Cardiac septum (tissue), 1 donor: ENCODE measurements at places on chromosomes 2 and 18. TPM values are rescaled to one million over a fixed set of nuclear protein-coding genes. Genes with fewer than 3 reads are reported as not detected.

- DNase-seq: no peak
Observed at GRCh38 chr2:75041731-75042600, 83.5 kb downstream of the POLE4 start.

POTEJ gene
- total RNA-seq: not detected

- DNase-seq: no peak
Observed at GRCh38 chr2:47023332-47023731, 107.7 kb upstream of the MCFD2 start.

C2orf80 gene
- not detected for total RNA-seq

SERPINB7 gene
- total RNA-seq: not detected

GRCh38 chr18:77218642-77219041, 31.0 kb upstream of the GALR1 start:
- no peak for DNase-seq

GRCh38 chr18:26546170-26546874, 2.0 kb downstream of the KCTD1 start:
- DNase-seq: no peak

- peak; percentile 88 for DNase-seq
Observed at GRCh38 chr2:111698743-111699554, 185.0 kb downstream of the ANAPC1 start.

GRCh38 chr2:191686066-191686465, 8.1 kb downstream of the NABP1 start:
- no peak for DNase-seq

DNA sequence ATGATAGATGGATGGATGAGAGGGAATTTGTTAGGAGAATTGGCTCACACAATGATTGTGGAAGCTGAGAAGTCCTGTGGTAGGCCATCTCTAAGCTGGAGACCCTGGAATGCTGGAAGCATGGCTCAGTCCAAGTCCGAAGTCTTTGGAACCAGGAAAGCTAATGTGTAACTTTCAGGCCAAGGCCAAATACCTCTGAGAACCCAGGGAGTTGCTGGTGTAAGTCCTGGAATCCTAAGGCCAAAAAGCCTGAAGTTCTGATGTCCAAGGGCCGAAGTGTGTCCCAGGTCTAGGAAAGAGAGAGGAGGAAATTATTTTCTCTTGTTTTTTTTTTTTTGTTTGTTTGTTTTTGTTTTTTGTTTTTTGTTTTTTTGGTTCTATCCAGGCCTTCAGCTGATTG, 492.2 kb upstream of the GCFC2 start:
- no peak for DNase-seq

GRCh38 chr2:192151853-192152252, 42.9 kb downstream of the TMEFF2 start:
- DNase-seq: no peak

DNA sequence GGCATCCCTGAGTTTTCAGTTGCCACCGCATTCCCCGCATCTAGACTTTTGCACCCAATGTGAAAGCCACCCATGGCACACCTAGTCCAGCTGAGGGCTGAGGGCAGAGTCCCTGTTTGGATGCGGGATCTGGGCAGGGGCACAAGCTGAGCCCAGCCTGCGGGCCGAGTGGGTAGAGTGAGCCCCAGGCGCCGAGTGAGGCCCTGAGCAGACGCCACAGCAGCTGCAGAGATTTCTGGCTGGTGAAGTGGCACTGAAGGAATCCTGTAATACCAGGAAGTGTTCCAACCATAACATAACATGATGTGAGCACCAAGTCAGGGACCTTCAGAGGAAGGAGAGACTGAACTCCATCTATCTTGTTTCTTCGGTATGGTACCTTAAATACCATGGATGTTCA, 27.7 kb upstream of the FRZB start:
- no peak for DNase-seq
